Frontal cortex (tissue), 4 donors: ENCODE measurements at places on chromosomes 16 and 17. TPM values are rescaled to one million over a fixed set of nuclear protein-coding genes. Genes with fewer than 3 reads are reported as not detected.

ANKRD13B gene
- 19.6 TPM for total RNA-seq

ARRB2 gene
- 16.3 TPM for total RNA-seq

DNA sequence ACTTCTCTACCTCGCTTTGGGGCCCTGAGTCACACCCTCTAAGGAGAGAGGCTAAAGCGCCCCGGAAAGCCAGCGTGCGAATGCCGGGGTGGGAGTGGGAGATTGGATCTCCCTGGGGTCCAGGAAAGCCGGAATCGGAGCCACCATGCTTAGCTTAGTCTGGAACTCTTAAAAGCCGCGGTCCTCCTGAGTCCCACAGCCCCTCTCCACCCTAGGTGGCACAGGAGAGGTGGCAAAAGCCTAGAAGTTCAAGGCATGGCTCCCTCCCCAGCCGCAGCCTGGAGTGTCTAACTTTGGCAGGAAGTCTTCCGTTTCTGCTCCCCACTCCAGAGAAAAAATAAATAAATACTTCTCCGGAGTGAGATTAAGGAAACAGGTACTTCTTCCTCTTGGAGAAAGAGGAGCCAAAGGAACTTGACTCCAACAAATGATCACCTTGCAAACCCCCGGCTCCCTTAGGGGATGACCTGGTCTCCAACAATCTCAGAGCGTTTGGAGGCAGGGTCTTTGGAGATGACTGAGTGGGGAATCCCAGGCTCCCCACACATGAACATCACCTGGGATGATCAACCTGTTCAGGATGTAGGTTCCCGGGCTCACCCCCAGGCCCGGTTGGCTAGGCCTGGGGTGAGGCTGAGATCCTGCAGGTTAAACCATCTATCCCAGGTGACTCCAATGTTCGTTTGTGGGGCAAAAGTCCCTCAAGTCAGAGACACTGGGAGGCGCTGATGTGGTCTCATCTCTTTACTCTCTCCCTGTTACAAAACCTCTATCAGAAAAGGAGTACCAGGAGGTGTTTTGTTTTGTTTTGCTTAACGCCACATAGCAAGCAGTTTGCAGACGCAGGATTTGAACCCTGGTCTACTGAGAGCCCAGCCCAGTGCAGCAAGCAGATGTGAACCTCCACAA lies 2.9 kb downstream of the CIITA start:
- DNase-seq: no peak

DNA sequence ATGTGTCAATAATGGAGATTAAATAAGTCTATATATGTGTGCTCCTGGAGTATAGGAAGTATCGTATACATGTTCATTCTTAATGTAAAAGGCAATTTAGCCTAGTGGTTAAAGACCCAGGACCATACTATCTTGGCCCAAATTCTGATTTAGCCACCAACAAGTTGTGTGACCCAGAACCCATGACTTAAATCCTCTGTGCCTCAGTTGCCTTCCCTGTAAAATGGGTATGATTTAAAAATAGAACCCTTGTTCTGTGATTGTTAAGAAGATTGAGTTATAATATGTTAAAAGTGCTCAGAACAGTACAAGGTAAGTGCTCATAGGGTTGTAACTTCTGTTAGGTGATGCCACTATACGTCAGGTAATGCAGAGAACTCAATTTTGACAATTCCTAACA lies 18.8 kb upstream of the BLMH start:
- no peak for DNase-seq

- DNase-seq: no peak
These were observed 58.2 kb downstream of the CNTNAP4 start for GRCh38 chr16:76335180-76335974.

- DNase-seq: no peak
These were observed 42.5 kb upstream of the ATP2A3 start for GRCh38 chr17:4006745-4007211.
